Glomerular endothelial cell (primary cell): ENCODE measurements at places on chromosomes 2 and 18. TPM values are rescaled to one million over a fixed set of nuclear protein-coding genes. Genes with fewer than 3 reads are reported as not detected.
A peak's percentile ranks its signal among the peaks of the same experiment; 100 is the strongest.

Gene MYO7B
- total RNA-seq, result 0.05 and 1.2 TPM in 2 replicates

DNA sequence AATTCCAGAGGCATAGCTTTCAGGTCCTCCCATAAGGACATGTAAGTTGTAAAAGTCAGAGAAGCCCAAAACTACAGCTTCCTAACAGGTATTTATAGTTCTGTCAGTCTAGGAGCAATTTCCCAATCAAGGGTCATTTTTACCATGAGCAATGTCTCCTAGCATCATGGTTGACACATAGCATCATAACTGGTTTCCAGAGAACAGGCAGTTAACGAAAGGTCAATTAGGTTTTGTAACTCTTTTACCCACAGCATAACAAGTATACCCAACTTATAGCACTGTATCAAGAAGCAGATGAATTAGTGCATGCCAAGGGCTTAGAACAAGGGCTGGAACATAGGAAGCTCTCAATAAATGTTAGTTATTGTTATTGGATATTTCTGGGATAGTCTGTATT lies 110.1 kb downstream of the MREG start:
- DNase-seq, result no peak

- DNase-seq, result no peak
Measured at GRCh38 chr2:101367508-101367907, 19.8 kb downstream of the CREG2 start.

DNA sequence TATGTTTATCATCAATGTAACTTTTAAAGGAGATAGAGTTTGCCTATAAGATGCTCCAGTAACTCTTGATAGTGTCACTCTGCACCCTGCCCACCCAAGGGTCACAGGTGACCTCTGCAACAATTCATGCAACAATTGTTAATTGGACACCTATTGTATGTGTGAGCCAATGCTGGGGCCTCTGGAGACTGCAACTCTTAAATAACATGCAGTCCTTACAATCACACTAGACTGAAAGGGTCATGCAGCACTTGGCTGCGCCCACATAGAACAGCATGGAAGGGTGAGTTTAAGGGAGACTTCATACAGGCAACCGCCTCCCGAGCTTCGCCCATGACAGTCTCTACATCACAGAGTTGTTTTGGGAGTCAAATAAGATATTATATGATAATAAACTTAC lies 137.1 kb upstream of the TWIST2 start:
- no peak for DNase-seq

GRCh38 chr2:227793148-227793712 lies 20.4 kb upstream of the CCL20 start:
- no peak for DNase-seq

DNA sequence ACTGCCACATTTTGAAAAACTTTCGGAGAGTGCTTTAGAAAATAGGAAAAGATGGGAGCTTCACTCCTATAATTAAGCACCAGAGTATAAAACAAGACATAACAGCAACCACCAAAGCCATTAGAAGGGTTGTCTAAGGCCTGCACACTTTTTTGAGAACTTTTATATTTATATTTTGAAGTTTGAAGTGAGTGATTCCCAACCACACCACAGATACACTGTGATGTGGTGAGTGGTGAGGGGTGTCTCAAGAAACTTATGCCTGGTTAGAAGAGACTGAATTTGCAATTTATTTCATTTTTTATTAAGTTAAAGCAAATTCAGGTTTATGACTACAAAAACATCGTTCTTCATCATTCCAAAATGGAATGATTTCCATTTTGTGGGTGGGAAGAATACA lies 161.9 kb downstream of the DNAH6 start:
- DNase-seq, result no peak

GRCh38 chr18:31555971-31556747 lies 35.5 kb upstream of the TTR start:
- DNase-seq, result peak; percentile 51

- no peak for DNase-seq
Measured at GRCh38 chr2:109455731-109456691, 157.8 kb downstream of the SEPTIN10 start.

DNA sequence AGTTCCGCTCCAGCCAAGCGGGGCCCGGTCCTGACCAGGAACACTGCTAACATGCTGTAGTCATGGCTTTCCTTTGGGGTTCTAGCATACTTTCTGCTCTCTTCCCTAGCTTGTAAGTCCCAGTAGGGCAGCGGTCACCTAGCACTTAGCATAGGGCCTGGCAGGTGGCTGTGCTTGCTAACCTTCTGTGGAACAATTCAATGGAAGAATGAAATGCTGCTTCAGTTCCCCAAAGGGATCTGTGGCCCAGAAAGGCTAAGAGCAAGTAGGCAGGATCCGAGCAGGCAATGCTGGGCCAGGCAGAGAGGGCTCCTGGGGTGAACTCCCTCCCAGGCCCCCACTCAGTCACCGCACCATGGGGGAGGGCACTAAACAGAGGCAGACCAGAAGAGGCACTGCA lies 266.8 kb downstream of the CELF4 start:
- no peak for DNase-seq
